NCI-H446 treated with DMSO at 0.1 percent for 48 hours (cell line): ENCODE measurements at places on chromosomes 4 and X.

DNA sequence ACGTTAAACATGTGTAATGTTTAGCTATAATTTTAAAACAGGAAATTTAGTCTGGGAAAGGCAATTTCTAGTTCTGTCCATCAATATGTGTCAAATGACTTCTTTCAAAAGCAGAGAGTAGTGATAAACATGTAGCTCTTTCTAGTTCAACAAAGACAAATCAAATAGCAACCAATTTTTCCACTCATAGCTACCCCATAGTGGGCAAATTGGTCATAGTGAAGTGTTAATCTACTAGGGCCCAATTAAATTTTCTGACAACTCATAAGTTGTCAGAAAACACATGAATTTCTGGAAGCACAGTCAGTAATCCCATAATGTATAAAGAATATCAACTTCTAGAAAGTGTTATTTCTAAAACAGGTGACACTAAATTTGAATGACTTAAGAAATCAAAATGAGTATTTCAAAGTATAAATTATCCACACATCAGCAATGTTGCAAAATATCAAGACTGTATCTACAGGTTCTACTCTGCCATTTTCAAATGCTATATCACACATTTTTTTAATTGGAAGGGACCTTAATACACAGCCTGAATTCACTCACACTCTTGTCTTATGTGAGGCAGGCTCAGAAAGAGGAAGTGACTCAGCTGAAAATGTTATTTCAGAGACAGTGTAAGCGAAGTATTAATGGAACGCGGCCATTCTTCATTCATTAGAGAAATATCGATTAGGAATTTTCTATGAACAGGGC is 7.7 kb downstream of the OCIAD2 start:
- DNase-seq, result no peak

DNA sequence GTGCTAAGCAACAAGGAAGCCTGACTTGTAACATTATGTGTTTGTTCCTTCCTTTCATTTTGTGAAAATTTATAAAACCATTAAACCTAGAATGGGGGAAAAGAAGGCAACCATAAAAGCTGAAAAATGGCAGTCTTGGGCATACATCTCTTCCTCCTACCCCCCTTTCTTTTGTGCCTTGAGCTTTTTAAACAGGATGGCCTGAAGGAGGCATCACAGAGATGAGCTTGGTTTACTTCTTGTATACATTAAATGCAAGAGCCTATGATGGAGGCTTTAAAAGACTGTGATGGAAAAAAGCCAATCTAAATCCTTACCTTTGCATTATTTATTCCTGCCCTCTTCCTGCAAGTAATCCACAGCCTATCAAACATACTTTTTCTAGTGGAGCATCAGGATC is 36.2 kb upstream of the ADH7 start:
- no peak for DNase-seq

DNA sequence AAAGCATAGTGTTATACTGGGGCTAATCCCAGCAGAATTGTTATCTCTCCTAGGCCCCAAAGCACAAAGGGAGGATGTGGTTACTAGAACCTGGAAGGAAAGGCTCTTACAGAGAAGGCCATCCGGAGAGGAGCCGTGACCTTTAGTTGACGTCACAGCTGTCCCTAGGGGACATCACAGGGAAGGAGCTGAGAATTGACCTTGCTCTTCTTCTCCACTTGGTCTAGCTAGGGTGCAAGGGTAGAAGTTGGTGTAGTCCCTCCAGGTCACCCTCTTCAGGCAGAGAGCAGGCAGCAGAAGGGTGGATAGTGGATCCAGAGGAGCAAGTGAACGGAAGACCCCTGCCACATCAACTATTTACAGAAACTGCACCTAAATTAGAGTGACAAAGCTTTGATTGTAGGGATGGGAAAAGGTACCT is 22.8 kb upstream of the FGF2 start:
- DNase-seq, result no peak

- DNase-seq, result no peak
Observed at GRCh38 chrX:49177338-49177833, 5.7 kb downstream of the PLP2 start.

DNA sequence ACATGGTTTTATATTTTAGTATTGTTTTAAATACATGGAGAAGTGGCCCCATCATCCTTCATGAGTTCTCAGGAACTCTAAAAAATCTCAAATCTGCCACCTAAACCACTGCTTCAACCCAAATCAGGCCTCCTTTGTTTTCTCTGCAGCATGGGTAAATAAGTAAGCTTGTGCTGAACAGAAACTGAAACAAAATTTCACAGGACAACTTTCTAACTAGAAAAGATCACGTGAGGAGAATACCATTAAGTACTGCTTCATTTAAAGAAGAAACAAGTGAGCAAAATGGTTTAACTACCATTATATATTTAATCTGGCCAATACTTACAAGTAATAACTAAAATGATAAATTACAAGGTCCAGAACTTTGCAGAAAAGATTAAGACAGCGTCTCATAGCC is 2.5 kb downstream of the ARAP2 start:
- no peak for DNase-seq

DNA sequence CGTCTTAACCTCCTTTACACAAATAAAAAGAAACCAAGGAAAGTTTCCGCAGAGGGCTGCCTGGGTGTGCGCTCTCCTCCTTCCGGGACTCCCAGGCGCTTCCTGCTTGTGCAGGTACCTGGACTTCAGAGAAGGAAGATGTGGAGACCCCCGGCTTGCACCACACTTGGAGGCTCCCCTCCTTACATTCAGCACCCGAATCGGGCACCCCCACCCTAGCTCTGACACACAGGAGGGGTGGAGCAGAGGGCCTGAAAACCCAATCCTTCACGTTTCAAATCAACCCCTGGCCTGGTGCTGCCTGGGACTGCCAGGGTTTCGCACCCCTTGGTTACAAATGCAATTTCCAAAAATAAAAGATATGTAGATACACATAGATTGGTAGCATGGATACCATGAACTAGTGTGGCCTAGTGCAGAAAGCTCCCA is 3.1 kb downstream of the NKX3-2 start:
- no peak for DNase-seq

DNA sequence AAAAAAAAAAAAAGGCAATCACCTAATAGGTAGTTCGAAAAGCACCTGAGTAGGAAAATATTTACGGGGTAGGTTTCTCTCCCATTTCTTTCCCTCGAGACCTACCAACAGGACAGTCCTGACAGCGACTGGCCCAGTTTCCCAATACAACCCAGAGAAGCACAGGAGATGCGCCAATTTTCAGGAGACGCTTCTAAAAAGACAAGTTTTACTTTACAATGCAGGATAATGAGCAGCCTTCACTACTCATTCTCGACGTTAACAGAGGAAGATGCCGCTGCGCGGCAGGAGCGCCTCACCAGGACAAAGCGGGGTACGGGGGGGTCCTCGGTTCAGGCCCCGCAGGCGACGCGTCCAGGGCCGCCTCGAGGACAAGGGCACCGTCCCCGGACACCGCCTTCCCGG is 708 bp downstream of the BCLAF3 start:
- no peak for DNase-seq

GRCh38 chr4:132396636-132397035 is 752.5 kb upstream of the PCDH10 start:
- DNase-seq, result no peak

GRCh38 chr4:110869862-110870572 is 247.1 kb upstream of the PITX2 start:
- no peak for DNase-seq

DNA sequence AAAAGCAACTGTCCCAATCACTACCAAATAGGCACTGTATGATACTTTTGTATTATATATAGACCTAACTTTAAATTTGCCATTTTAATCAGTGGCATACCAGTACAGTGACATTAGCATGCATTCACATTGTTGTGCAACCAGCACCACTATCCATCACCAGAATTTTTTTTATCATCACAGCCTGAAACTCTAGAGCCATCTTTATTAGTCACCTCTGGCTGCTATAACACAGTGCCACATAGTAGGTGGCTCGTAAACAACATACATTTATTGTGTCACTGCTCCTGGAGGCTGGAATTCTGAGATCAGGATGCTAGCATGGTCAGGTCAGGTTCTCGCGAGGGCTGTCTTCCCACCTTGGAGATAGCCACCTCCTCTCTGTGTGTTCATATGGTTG is 188.4 kb upstream of the GALNT7 start:
- no peak for DNase-seq

DNA sequence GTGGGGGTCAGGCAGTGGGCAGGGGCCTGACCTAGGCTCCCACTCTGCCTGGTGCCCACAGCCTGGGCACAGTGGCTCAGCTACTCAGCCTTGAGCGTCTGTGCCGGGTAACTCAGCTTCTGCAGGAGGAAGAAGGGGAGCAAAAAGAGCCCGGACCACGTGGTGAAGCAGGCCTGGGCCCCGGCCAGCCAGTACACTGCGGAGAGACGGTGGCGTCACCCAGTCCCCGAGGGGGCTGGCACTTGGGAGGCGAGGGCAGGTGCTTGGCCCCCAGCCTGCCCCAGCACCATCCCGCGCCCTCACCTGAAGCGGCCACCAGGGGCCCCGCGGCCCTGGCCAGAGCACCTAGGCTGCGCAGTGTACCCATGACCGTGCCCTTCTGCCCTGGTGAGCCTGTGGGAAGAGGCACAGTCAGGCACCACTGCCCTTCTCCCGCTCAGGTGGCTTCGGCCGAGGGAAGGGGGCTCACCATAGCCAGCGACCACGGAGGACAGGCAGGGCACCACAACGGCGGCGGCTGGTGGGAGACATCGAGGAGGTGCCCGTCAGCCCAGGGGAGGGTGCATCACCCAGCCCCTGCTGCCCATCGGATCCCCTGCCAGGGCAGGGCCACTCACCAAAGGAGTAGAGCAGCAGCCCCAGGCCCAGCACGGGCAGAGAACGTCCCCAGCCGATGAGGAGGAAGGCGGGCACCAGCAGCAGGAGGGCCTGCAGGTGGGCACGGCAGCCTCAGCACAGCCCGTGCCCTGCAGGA is 32.3 kb downstream of the NOP14 start:
- DNase-seq, result no peak

GRCh38 chrX:151416579-151416978 is 19.6 kb downstream of the VMA21 start:
- no peak for DNase-seq

DNA sequence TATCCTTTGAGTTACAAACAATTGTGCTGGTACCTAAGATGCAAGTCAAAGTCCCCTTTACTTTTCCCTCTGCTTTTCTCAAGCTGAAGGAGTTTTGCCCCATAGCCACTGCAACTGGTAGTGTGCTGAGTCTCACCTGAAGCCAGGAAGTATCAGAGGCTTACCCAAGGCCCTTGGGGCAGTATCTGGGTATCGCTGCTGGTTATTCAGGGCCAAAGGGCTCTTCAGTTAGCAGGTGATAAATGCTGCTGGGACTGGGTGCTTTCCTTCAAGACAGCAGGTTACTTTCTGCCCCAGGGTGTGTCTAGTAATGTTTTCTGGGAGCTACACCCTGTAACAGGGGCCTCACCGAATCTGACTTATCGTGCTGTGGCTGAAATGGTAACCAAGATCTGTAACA is 90.4 kb upstream of the SLC6A14 start:
- DNase-seq, result no peak

GRCh38 chrX:38754102-38754790 is 47.0 kb upstream of the MID1IP1 start:
- no peak for DNase-seq

- DNase-seq, result no peak
Observed at GRCh38 chr4:159464302-159464701, 361.4 kb downstream of the RAPGEF2 start.

DNA sequence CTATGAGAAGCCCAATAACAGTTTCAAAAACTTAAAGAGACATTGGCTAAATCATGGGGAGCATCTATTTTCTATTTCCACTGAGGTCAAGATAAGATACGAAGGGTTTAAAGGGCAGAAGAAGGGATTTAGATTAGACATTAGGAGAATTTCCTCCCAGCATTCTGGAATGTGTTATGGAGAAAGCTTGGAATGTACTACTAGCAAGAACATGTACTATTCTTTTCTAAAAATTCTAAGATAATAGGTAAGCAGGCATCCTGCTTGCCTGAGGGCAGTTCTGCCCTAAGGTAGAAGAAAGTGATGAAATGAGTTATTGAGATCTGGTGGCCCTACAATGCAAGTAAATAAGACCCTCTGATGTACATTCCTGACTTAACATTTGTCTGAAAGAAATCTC is 279.2 kb downstream of the NR3C2 start:
- DNase-seq, result no peak

- DNase-seq, result no peak
Observed at GRCh38 chrX:98231003-98231402, 1347.3 kb downstream of the RPA4 start.

DNA sequence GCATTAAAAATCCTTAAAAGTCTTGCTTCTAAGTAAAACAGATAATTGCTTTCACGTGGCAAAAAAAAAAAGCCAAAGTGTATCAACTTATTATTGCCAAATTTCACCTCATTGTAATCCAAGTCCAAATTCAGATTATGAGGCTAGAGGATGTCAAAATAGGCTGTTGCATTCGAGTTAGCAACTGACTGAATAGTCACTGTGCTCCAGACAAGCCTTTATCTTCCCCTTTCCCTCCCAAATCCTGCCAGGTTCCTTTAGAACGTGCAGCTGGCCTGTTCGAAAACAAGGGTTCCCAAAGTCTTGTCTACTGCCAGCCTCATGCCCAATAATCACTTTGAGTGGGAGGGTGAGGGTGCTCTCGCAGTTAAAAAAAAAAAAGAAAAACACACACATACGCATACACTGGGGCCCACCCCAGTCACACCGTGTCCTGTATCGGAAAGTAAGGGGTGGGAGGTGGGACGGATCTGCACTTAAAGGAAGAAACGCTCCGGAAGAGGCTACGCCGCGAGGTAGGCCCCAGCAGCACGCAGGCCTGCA is 603 bp downstream of the MAD2L1 start:
- DNase-seq, result no peak

- no peak for DNase-seq
Observed at GRCh38 chr4:54675721-54676461, 18.1 kb downstream of the KIT start.

- DNase-seq, result no peak
Observed at GRCh38 chrX:113929004-113929403, 654.9 kb upstream of the HTR2C start.

DNA sequence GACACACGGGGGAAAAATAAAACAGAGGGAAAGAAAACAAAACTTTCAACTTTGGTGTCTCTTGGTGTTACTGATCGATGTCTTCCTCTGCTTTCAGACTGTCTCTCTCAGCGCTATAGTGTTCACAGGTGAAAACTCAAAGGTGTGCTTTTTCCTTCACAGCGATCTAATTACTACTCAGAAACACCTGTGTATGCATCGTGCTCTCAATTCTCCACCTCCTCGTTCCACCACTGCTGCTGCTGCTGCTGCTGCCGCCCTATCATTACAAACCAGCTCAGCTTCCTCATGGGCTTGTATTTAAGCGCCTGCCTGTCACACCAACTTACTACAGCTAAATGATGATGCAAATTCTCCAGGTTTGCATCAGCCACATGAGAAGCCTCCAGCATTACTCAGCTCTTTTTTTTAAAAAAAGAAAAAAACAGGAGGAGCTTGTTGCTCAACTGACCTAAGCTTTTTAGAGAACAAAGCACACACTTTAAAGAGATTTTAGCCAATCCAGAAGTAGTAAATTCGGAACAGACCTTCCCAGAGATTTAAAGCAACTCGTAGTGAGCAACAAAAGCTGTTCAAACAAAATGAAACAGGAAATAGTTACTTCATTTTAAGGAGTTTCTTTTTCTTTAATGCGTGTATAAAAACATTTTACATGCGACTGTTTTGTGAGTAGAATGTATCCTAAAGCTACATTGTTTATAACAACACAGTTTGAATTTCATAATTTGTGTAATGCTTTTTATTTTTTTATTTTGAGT is at the start of gene SLC7A11:
TSS of gene SLC7A11 (minus strand) at position 274 of the 758 bp plus-strand sequence. CDS start 280 bp downstream, outside the sequence.
- peak; percentile 84 for DNase-seq
